AG04449 (cell line): ENCODE measurements at places on chromosomes 12 and 14.

DNA sequence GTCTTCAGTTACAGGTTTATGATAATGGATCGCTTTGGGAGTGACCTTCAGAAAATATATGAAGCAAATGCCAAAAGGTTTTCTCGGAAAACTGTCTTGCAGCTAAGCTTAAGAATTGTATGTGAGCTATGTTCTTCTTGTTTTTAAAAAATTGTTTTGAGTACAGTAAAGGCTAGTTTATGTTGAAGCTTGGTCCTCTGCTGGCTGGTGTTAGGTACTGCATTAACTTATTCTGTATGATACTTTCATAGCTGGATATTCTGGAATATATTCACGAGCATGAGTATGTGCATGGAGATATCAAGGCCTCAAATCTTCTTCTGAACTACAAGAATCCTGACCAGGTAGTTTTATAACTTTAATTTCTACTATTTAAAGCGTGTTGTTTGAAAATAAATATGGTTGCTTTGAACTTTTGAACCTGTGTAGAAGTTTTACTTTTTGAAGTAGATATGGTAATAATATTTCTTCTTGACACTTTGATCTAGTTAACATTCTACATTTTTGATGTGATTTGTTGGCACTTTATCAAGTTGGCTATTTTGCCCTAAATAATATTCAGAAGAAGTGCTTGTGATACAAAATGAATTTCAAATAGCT is 55.7 kb downstream of the VRK1 start:
- DNase-seq, result peak; percentile 5

DNA sequence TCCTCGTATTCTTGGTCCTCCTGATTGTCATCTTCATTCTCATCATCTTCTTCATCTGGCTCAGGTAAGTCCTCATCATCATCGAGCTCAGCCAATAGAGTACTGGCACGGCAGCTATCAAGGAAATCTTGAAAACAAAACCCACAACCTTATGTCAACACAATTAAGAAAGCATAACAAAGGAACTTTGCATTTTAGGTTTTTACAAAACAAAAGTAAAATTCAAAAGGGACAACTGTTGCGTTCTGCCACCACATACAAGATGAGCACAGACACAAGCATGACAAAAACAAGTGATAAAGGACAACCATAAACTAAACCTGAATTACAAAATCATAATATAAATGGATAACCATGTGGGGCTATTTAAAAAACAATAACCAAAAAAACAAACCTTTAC is 84.7 kb downstream of the HECTD1 start:
- no peak for DNase-seq

DNA sequence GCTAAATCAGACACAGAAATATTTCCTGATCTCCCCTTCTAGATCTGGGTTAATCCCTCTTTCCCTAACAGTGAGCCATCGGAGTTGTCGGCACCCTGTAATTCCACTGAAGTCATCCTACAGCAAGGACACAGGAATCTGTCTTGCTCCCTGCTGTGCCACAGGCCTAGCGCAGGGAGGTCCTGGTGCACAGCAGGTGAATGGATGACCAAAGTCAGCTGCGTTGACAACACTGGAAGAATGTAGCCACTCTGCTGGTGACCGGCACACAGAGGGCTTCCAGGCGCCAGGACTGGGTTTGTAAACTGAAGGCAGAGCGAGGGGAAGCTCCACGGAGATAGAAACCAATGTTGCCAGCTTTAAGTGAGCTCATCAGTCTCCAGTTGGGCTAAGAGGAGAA is 23.6 kb downstream of the TMEM229B start:
- DNase-seq, result no peak

- no peak for DNase-seq
Observed at GRCh38 chr12:2551412-2551900, 243.3 kb upstream of the FKBP4 start.

DNA sequence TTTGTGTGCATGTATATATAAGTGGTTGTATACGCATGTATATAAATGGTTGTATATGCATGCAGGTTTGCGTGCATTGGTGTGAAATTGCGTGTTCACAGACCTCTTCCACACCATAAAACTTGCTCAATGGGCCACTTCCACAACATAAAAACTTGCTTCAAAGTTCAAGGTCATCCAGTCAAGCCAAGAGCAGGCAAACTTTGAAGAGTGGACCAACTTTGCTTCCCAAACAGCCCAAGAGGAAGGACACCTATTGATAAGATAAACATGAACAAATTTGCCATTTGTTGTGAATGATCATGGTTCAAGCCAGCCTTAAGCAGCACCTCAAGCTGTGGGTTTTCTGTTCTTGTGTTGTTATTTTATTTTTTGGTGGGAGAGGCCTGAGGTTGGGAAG is 25.2 kb upstream of the PPP1CC start:
- no peak for DNase-seq

DNA sequence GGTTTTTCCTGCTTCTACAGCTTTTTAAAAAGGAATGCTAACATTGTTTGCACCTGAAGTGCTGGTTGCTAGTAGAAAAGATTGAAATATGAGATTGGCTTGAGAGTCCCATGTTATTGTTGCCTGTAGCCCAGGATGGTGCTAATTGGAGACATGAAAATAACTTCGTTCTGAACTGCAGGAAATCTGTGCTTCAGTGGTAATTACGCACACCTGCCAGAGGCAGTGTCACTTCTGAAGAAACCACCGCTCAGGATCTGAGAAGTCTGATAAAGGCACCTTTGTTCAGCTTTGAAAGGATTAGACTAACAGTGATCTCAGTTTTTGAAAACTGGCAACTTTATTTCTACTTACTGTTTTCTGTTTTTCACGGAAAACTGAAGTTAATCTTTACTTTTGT is 15.5 kb upstream of the ATP6V0A2 start:
- DNase-seq, result no peak

DNA sequence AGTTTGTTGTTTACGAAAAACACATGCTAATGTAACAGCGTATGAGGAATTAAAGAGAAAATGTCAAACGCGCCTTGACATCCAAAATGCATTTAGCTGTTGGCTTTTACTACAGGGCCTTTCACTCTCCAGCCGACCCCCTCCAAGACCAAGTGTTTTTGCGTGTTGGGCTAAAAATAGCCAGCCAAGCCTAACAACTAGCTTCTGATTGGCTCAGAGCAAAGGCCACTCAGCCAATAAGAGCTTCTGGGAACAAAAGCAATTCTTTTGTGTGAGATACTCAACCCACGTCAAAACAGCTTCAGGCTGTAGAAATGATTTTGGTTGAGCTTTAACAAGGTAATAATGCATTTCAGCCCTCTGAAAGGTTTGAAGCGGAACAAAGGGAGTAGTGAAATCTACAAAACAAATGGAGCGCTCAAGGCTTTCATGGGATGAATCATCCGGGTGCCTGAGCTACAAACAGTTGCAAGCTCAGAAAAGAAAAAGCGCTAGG is 198.7 kb upstream of the DCN start:
- DNase-seq, result peak; percentile 47

- DNase-seq, result no peak
Observed at GRCh38 chr12:54683398-54683797, 35.2 kb upstream of the DCD start.

DNA sequence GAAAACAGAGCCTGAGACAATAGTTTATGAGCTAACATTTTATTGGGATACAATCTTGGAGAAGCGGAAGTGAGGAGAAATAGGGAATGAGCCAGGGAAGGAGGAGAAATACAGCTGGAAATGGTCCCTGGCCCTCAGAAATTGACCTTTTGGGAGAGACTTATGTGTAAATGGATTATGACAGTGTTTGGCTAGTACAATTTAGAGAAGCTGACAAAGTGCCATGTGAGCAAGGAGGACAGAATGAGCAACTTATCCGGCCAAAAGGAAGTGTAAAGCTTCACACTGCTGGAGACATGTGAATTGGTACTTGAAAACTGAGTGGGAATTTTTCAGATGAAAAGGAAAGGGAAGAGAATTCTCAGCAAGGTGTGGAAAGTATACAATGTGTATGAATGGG is 2.9 kb downstream of the GLIPR1 start:
- no peak for DNase-seq

DNA sequence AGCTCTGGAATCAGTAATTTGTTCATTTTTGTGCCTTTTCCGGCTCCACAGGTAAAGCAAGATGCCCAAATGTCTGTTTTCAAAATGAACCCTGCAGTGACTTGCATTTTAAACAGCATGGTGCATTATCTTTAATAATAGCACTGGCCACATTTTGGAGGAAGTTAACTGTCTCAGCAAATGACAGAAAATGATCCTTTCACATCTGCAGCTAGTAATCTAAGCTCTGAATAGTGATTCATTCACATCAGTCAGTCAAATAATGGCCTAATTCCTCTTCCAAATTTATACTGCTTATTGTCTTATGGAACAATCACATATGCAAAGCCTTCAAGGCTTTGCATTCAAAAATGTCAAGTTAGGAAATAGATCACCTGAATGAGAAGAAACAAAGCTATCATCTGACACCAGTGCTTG is 75.6 kb downstream of the PPM1H start:
- no peak for DNase-seq

DNA sequence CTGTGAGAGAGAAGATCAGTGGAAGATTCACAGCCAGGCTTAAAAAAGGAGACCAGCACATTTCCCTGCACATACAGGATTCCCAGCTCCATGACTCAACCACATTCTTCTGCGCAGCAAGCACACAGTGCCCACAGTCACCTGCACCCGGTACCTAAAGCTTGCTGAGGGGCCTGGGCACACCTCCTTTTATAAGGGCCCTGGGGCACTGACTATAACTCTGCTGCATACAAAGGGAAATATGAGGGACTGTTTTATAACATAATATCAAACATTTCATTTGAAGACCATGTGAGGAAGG is 322.9 kb downstream of the DAD1 start:
- no peak for DNase-seq

GRCh38 chr14:89628521-89628920 is 211.5 kb upstream of the FOXN3 start:
- no peak for DNase-seq

- peak; percentile 5 for DNase-seq
Observed at GRCh38 chr14:70448633-70449340, 3.2 kb upstream of the ADAM21 start.

DNA sequence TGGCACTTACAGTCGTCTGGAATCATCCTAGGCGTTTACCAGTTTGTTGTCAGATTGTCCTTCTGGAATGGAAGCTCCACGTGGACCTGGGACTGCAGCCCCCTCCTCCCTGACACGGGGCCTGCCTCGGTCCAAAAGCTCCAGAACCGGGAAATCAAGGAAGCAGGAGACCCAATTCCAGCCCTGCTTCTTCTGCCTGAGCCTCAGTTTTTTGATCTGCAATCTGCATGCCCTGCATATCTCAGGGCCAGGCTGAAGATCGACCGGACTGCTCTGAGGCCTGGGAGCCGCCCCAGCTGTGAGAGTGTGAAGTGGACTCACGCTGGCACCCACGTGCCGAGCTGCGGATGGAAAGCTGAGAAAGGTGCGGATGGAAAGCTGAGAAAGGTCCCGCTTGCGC is 98.6 kb downstream of the SETD3 start:
- DNase-seq, result no peak

- no peak for DNase-seq
Observed at GRCh38 chr14:40599725-40600124, 1007.0 kb upstream of the LRFN5 start.

GRCh38 chr12:52211716-52212585 is 20.1 kb upstream of the KRT80 start:
- DNase-seq, result no peak

DNA sequence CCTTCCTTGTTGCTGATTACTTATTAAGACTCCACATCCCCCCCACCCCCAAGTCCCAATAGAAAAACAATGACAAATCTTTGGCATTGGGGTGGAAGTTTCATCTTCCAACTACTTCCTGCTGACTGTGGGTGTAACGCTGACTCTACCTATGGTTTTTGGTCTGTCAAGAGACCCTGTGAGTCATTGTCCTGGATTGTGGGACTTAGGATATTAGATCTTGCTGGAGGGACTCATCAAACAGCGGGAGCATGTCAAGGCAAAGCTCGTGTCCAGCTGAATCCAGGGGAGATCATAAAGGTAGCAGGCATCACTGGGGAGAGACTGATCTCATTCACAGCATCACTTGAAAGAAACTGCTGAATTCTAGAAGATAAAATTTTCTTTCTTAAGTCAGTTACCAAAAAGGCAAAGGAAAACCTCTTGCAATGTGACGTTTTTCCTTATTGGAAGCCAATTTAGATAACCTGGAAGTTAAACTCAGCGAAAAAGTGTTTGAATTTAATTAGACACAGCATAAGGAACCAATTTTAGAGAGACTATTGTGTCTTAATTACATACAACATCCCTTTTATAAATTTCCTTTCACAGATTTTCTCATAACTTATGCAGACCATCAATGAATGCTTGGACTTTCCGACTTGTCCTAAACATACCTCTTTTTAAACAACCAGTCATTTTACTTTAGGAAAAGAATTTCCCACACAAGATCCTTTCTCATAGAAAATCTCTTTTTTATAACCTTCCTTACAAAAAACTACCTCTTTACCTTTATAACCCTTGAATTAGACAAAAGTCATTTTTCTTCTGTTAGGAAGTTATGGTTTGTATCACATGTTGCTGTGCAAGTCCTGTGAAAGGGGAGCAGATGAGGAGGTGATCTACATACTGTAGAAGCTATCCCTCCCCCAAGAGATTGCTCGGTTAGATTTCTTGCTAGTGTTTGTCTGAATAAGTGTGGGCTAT is 94.6 kb upstream of the SCAF11 start:
- DNase-seq, result no peak

DNA sequence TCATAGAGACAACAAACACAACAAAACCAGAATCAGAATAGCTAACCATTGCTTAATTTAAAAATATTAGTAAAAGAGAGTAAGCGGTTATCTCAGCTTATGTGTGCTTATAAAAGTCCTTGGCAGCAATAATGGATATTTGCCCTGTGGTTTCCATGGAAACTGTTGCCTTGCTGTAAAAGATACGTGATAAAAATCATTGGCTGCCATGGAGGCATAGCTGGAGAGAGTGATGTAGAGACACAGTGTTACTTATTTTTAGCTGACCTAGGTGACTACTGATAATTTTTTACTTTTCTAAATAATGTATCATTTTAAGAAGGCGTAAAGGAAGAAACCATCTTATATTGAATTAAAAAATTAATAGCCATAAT is 92.9 kb downstream of the ERC1 start:
- DNase-seq, result no peak

DNA sequence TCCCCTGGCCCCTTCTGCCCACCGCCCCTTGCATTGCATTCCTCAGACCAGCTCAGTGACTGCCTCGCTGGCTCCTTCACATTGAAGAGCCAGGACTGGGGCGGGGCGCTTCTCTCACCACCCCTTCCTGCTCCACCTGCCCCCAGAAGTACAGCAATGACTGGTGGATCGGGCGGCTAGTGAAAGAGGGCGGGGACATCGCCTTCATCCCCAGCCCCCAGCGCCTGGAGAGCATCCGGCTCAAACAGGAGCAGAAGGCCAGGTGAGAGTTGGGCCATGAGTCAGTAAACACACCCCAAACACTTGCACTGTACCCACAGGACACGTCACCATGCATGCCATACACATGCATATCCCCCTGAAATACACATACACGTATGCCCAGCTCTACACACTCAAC is 5.8 kb downstream of the CACNB3 start:
- DNase-seq, result no peak

DNA sequence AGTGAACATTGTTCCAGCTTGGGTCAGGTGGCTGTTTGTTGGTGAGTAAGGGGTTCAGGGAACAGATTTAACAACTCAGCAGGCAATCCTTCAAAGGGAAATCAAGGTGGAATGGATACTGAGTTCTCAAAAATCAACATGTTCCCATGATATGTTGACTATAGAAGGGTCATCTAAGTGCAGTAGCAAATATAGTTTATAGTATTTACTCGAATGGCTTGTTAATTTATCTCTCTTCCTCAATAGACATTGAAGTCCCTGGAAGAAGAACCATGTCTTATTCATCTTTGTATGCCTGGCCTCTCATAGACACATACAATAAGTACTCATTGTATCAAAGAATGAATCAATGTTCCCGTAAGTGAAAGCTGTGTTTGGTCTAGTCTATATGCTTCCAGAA is 24.5 kb upstream of the DUSP6 start:
- DNase-seq, result no peak
